Stimulated activated CD4-positive, alpha-beta T cell treated with anti-CD3 and anti-CD28 coated beads, Interleukin-15, amount 100 ng/mL, for 1 hour (primary cell): ENCODE measurements at places on chromosomes 7 and 10.
A peak's percentile ranks its signal among the peaks of the same experiment; 100 is the strongest.

GRCh38 chr10:106866244-106866845 is 298.2 kb downstream of the SORCS1 start:
- DNase-seq, result no peak

DNA sequence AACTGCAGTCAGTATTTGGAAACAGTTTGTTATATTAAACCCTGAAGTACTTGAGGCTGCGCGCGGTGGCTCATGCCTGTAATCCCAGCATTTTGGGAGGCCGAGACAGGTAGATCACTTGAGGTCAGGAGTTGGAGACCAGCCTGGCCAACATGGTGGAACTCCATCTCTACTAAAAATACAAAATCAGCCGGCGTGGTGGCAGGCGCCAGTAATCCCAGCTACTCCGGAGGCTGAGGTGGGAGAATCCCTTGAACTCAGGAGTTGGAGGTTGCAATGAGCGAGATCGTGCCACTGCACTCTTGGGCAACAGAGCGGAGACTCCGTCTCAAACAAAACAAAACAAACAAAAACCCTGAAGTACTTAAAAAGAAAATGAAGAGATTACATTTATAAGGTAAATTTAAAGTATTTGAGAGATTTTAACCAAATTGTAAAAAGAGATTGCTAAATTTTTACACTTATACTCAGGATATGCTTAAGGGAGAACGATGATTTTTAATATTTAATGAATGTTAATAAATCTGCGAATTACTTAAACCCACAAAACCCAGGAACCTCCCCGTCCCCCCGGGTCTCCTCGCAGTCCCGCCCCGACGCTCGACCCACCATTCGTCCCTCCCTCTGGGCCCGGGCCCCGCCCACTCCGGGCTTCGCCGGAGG is 425 bp upstream of the MTG1 start:
- DNase-seq, result no peak

- no peak for DNase-seq
Observed at GRCh38 chr7:139026551-139026950, 9.3 kb downstream of the ZC3HAV1L start.

DNA sequence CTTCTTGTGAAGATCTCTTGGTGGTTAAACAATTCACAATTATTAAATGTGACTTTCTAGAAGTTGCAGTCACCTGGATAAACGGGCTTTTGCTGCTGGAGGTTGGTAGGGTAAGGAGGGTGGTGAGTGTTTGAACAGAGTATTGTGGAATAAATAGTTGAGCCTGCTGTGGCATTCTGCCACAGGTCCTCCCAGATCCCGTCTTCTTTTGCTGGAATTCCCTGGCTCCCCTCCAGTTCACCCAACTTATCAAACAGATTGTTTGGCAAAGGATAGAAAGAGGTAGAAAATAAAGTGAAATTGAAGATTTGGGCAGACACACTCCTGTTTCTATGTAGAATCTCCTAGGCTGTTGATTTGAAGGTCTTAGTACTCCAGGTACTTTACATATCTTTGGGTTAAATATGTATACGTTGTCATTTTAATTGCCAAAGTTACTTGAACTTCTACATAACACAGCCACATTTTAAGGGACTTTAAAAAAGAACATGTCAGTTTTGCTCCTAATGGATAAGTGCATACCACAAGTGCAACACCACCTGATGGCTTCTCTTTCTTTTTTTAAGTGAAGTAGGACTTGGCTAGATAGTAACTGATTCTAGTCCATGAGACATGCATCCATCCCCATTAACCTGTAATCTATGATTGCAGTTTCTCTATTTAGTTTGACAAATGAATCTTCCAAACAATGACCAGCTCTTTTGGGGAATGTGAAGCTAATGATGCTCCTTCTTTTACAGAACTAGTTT is 83.0 kb downstream of the ARL4A start:
- DNase-seq, result no peak

- DNase-seq, result no peak
Observed at GRCh38 chr7:65429642-65430343, 56.1 kb downstream of the ZNF92 start.

DNA sequence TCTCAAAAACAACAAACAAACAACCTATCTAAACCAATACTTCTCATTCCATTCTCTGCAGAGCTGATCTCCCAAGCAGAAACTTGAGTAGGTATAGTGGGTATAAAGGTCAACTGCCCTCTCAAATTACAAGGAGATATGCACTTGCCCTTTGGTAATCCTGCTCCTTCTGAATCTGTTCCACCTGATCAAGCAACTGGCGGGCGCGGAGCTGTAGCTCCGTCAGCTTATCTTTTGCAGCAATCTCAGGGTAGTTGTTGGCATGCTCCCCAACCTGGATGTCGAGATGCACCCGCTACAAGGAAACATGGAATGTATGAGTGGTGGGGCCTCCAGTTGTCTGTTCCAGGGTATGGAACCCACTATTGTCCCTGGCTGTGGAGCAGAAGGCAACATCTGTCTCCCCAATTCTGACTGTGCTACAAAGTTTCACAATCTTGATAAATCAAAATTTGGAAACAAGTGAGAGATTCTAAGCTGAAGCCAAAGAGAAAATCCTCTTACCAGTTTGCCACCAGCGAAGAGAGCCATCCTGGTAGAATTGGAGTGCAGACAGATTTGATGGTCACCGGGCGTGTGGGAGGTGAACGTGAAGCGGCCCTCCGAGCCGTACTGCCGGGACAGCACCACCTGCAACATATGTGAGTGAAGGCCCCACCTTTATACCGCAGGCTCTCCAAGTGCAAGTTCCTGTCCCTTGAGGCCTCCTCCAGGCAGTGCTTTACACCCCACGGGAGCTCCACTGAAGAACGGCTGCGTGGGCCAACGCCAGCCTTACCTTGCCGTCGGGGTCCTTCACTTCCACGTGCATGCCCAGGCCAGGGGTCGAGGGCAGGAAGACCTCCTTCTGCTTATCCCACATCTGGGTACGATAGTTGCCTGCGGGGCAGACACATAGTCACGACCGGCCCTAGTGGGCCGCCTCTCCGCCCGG is 819 bp downstream of the TMED4 start:
- peak; percentile 15 for DNase-seq

- no peak for DNase-seq
Observed at GRCh38 chr10:103078676-103079075, 114.4 kb downstream of the NT5C2 start.

GRCh38 chr10:91006752-91007346 is 86.0 kb upstream of the ANKRD1 start:
- DNase-seq, result no peak

DNA sequence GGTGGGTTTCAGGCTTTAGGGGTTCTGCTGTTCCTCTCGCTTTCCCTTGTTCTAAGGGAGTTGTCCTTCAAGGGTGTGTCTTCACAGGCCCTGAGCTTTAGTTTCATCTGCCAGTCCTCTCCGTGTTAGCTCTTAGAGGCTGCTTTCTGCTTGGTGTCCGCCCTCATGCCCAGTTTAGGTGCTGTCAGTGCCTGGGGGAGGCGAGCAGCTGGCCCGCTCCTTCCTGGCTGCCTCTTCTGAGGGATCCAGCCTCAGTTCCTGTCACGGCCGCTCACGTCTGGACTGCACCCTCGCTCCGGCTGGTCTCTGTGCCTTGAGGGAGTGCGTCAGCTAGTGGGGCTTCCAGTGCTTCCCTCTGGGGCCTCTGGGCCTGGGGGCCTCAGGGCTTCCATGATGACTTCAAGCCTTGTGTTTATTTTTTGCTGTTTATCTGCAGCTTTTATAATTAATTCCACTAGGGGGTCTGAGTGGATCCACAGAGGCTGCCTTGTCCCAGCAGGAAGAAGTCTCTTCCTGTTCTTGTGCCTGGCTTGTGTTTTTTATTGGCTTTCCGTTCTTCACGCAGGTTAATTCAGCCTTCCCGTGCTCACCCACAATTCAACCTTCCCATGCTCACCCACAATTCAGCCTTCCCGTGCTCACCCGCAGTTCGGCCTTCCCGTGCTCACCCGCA is 33.0 kb downstream of the WDR37 start:
- no peak for DNase-seq

DNA sequence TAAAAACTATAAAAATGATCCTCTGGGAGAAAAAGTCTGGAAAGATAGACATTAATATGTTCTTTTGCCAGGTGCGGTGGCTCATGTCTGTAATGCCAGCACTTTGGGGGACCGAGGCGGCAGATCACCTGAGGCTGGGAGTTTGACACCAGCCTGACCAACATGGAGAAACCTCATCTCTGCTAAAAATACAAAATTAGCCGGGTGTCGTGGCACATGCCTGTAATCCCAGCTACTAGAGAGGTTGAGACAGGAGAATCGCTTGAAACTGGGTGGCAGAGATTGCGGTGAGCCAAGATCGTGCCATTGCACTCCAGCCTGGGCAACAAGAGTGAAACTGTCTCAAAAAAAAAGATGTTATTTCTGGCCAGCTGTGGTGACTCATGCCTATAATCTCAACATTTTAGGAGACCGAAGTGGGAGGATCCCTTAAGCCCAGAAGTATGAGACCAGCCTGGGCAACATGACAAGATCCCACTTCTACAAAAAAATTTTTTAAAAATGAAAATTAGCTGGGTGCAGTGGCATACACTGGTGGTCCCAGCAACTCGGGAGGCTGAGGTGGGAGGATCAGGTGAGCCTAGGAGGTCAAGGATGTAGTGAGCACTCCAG is 101.9 kb upstream of the LRRN3 start:
- DNase-seq, result no peak

DNA sequence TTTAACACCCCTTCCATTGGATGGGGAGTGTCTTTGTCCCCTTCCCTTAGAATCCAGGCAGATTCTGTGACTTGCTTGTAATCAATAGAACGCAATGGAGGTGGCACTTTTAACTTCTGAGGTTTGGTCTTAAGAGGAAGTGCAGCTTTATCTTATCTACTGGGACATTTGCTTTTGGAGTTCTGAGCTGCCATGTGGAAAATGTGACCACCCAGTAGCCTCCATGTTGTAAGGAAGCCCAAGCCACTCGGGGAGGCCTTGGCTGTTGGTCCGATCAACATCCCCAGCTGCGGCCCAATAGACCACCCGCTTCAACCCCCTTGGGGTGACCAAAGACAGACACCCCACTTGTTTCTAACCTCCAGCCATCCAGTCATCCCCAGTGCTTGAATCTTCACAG is 86.3 kb upstream of the FAM171A1 start:
- no peak for DNase-seq
